ENCODE measurements at places on chromosomes 5 and 9.

DNA sequence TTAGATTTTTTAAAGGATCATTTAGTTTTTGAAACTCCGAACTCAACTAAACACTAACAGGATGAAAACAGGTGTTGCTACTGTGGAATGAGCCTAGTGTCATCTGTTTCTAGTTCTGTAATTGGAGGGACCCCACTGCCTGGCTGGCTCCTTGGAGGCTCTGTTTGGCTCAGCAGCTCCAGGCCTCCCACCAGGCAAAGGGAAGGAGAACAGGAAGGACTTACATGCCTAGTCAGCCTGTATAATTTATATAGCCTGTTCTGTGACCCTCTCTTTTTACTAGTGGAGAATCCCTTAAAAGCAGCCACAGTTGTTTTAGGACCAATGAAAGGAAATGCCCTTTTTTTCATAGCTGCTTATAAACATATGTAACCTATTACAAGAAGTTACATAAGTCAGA is 21.1 kb upstream of the C5orf24 start:
- no peak for DNase-seq

- DNase-seq: no peak
Observed at GRCh38 chr5:79773612-79774011, 84.0 kb downstream of the CMYA5 start.

- DNase-seq: no peak
Observed at GRCh38 chr5:27995867-27996266, 957.5 kb upstream of the CDH9 start.

GRCh38 chr5:60822285-60822556 is 21.8 kb downstream of the ELOVL7 start:
- DNase-seq: no peak
